SIG-M5 (cell line): ENCODE measurements at places on chromosomes 3 and 15.

DNA sequence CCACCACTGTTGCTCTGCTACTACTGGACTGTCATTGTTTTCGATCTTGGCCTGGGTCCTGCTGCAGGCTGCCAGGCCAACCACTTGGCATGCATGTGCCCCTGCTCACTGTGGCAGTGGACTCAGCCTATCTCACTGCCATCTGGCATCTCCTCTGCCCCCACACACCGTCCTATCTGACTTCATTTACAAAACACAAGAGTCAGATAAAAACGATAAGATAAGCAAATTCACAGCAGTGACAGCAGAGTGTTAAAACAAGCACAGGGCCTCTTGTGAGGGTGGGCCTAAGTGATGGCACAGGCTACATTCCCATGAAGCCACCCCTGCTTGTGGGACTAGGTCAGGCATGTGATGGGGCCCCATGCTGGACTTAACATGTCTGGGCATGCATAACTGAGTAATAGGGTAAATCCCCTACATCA is 68.1 kb downstream of the CRYGS start:
- DNase-seq = no peak

GRCh38 chr3:83843716-83844115 is 1115.1 kb upstream of the CADM2 start:
- DNase-seq = no peak

GRCh38 chr3:32406486-32407408 is 15.1 kb downstream of the CMTM7 start:
- peak; percentile 81 for DNase-seq

DNA sequence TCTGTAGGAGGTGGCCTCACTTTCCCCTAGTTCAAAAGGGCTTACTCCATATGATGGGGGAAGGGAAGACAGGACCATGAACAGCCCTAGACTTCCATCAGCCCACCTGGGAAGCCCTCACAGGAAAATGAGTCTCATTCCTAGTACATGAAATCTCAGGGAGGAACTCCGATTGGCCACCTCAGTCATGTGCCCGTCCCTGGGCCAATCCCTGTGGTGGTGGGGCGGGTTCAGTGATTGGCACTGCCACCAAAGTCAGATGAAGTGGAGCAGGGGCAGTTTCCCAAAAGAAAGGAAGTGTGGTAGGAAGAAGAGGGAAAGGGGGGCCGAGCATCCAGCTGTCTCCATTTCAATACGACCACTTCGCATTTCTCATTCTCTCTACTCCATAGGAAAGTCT is 25.9 kb upstream of the GP9 start:
- no peak for DNase-seq

- DNase-seq = no peak
Measured at GRCh38 chr3:79926522-79926921, 158.7 kb upstream of the ROBO1 start.

DNA sequence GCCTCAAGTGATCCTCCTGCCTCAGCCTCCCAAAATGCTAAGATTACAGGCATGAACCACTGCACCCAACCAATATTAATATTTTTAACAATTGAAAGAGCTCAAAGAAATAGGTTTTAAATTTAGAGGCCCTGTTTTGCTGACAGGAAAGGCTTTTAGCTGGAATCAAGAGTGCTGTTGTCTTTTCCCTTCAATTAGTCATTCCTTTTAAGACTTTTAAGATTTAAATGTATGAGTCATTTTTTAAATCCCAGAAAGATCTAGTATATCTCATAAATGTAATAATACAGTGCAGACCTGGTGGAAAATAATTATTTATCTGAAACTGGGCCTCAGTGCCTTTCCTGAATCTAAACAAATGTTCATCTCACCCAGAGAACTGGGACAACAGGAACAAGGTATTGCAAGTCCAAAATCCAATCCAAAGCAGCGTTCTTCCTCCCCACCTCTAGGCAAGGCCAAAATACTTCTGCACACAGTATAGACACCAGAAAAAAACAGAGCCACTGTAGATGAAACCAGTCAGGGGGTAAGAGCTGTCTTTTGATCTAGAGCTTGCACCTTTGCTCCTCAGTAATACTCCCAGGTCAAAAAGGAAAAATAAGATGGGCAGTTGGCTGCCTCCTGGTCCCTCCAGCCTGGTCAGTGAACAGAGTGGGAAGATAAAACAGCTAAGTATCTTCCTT is 14.4 kb downstream of the AGTR1 start:
- no peak for DNase-seq

- no peak for DNase-seq
Measured at GRCh38 chr15:67201136-67201535, 53.3 kb downstream of the AAGAB start.

DNA sequence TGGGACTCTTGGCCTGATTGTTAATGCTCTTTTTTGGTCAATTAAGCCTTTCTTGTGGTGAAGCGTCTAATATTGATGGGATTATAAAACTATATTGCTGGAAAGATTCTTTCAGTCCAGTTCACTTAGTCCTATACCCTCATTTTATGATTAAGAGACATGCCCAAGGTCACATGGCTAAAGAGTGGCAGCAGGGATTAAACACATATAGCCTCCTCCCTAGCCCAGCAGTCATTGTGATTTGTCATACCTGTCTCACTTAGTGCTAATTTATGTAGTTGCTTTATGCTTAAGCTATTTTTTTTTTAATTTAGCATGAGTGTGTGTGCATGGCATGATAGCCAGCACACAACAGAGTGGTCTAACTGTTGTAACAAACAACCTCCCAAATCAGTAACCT is 9.5 kb downstream of the PARP14 start:
- DNase-seq = no peak

DNA sequence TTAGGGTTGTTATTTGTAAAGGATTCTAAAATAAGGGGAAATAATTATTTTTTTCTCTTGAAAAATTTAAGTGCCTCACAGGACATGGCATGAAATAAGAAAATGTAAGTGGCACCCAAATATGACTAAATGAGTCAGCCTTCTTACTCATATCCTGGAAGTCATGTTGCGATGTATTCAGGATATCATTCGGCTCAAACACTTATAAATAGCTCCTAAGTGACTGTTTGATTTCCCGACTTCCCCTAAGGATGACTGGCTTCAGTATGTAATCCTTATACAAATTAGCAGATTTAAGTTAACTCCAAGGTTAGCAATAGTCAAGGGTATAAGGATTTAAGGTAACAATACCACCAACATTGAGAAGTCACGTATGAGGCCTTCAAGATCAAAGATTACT is 57.3 kb upstream of the OSTN start:
- peak; percentile 38 for DNase-seq

DNA sequence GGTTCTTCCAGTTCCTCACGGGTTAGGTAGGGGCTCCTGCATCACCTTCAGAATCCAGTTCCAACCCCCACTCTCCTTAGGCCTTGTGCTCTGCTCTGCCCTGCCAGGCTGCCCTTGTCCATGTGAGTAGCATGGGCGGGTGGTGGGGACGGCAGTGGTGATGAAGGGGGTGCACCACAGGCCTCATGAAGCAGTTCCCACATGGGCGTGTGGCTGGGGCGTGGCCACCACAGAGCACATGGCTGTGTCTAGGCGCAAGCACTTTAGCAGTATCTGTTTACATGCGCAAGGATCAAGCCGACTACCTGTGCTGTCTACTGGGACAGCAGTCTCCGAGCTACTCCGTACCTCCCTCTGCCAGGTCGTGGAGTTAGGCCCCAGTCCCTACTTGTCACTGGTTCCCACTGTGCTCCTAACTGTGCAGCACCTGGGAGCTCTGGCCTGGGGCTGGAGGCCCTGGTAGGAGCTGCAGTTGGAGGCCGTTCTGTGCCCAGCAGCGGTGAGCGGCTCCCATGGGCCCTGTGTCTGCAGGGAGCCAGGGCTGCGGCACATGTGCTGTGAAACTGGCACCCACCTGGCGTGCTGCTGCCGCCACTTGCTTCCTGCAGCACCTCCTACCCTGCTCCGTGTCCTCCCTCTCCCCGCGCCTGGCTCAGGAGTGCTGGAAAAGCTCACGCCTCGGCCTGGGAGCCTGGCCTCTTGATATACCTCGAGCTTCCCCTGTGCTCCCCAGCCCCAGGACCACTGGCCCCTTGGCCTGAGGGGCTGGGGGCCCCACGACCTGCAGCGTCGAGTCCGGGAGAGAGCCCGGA is 53.5 kb downstream of the PLXNA1 start:
- no peak for DNase-seq

DNA sequence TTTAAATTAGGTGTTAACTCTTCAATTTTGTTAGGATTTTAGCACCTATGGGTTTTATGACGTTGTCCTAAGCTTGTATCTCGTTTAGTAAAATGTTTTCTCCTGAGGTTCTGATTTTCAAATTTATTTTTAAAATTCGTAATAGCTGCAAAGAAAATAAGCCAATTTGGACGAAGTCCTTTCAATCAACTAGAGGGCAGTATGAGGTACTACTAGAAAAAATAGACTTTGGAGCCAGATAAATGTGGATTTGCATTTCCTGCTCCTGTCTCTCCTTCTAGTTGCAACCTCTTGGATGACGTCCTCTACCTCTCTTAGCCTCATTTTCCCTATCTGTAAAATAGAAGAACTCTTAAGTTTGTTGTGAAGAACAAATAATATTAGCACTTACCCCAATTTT is 81.1 kb downstream of the SLTM start:
- DNase-seq = no peak

- DNase-seq = no peak
Measured at GRCh38 chr3:59388555-59389270, 338.9 kb upstream of the CFAP20DC start.

DNA sequence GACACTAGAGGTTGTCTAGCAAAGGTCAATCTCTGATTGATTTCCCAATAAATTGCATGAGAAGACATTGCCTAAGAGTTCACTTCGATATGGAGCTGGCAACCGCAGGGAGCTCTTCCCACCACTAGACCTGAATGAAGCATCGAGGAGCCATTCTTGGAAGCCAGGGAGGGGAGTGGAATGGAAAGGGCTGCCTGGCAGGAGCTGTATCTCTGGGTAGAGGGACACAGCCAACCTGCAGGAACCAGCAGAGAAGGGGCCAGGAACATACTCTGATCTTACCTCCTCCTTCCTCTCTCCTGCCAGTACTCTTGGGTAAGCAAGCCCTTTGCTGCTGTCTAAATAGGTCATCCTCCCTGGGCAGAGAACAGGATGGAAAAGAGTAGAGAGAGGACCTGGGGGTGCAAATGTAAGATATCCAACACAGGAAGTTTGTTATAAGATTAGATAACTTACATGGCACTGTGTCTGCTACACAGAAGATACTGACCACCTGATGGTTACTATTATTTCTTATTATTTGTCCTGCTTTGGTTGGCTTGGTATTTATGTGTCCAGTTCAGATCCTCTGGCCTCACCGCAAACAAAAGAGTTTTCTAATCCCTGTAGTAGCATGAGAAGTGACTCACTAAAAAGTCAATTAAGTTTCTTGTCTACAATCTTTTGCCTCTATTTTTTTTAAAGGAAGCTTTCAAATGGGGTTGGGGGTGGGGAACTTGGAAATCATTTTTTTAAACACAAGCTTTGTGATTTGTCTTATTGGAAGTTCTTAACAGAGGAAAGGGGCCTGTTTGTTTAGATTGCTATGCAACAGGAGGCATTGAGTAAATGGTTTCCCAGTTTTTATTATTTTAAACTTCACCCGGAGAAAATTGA is 156.7 kb upstream of the TSC22D2 start:
- no peak for DNase-seq

- DNase-seq = no peak
Measured at GRCh38 chr15:64009798-64010261, 36.5 kb downstream of the DAPK2 start.

- DNase-seq = no peak
Measured at GRCh38 chr3:130687327-130687726, 59.3 kb downstream of the PIK3R4 start.

DNA sequence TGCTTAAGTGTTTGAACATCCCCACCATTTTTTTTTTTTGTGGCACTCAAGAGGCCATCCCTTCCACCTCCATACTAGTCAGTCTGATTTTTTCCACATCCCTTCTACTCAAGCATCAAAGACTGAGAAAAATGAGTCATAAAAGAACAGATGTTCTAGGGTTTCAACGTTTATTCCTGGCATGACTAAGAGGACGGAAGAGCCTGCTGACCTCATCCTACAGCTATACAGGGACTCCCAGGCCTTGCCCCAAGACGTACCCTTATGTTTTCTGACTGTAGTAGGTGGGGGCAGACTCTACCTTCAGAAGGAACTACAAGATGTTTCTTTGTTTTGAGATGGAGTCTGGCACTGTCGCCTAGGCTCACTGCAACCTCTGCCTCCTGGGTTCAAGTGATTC is 3.3 kb upstream of the ITPKA start:
- peak; percentile 31 for DNase-seq

- no peak for DNase-seq
Measured at GRCh38 chr3:116030131-116030850, 407.0 kb downstream of the GAP43 start.

GRCh38 chr3:132231633-132232032 is 85.6 kb upstream of the ACP3 start:
- DNase-seq = no peak

DNA sequence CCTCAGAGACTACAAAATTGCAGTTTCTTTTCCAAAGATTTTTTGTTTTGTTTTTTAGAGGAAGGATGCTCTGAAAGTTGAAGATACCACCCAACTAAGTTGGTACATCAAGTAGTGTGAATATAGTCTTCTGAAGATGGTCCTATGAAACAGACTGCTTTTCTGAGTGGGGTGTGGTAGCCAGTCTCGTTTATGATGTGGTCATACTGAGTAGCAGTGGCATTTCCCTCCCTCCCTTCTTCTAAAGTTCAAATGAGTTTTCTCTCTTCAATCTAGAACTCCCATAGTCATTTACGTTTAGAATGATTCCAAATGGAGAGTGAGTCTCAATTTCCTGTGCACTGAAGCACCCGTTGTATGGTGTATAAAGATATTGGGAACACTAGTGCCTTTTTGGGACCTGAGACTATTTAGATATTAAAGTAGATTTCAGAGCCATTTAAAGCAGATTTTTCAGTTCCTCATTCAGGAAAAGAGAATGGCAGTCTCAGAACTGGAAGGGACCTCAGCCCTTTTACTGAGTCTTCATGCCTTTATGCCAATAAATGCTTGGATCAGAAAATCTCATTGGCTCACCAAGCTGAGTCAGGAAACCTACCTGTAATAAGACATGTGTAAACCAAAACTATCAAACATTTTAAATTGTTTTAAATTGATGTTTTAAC is 200.4 kb downstream of the CDIN1 start:
- DNase-seq = no peak

DNA sequence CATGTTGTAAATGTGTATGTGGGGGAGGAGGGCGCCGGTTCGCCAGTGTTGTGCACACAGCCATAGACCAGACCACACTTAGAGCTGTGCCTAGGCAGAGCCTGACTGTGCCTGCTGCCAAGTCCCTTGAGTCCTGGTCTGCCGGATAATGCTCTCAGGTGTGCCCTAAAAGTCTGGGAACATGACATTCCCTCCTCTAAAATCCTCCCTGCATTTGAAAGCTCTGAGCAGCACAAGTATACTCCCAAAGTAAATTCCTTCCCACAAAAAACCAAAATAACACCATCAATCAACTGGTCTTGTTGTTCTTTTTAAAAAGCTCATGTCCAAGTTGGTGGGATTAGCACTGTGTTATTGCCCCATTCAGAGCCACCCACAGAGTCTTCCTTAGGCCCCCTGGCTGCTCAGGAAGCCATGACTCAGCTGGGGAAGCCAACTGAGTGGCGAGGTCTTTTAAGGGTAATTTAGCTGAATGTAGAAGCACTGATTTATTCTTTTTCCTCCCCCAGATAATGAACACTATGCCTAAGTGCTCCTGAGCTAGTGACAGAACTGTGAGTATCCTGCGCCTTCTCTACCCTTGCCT is 147.8 kb upstream of the MCTP2 start:
- no peak for DNase-seq

GRCh38 chr3:61239871-61240270 is 11.4 kb downstream of the FHIT start:
- no peak for DNase-seq

- DNase-seq = no peak
Measured at GRCh38 chr15:91192690-91193377, 92.8 kb downstream of the SV2B start.
